T-helper 2 cell treated with Interferon-gamma antibody and Interleukin-4, amounts not matched to agents 5 μg/mL and 100 μg/mL, for 36 hours (primary cell): ENCODE measurements at places on chromosomes 1 and 21.

DNA sequence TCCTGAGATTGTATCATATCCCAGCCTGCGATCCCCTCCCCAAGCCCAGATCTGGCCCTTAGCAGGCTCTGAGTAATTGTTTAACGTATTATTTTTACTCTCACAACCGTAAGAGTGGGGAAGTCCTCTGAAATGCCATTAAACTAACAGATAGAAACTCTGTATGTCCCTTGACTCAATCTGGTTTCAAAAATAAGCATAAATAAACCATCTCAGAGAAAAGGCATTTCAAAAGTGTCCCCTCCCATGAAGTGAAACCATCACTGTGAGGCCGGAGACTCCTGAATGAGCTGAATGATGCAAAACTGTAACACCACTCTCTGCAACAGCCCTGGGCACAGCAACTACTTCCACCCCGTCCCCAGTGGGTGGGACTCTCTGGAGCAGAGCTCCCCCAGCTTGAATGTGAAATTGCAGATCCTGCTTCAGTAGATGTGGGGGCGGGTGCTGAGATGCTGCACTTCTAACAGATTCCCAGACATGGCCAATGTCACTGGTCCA lies 104.1 kb downstream of the SYF2 start:
- H3K4me3 ChIP-seq, result no peak overlapping the region
- H3K36me3 ChIP-seq, result no peaks in the 10 kb centered on the region
- H3K27ac ChIP-seq, result no peak overlapping the region
- DNase-seq, result no peak

- no peaks in the 10 kb centered on the region for H3K4me1 ChIP-seq
- peaks cover 29% of the 10 kb centered on the region for H3K27me3 ChIP-seq
- H3K4me3 ChIP-seq, result no peak overlapping the region
- H3K36me3 ChIP-seq, result no peaks in the 10 kb centered on the region
- DNase-seq, result no peak
Measured at GRCh38 chr1:167146903-167147539, 53.1 kb downstream of the STYXL2 start.

GRCh38 chr1:5571438-5571837 lies 420.8 kb downstream of the NPHP4 start:
- H3K27me3 ChIP-seq, result no peaks in the 10 kb centered on the region
- H3K36me3 ChIP-seq, result peaks cover 2% of the 10 kb centered on the region
- H3K4me1 ChIP-seq, result no peaks in the 10 kb centered on the region
- DNase-seq, result no peak
- H3K27ac ChIP-seq, result no peak overlapping the region

- no peak overlapping the region for H3K4me3 ChIP-seq
- H3K27ac ChIP-seq, result no peak overlapping the region
- no peaks in the 10 kb centered on the region for H3K4me1 ChIP-seq
- H3K27me3 ChIP-seq, result no peaks in the 10 kb centered on the region
- no peak for DNase-seq
Measured at GRCh38 chr1:4090976-4091660, 191.0 kb upstream of the C1orf174 start.

GRCh38 chr21:36229181-36229580 lies 72.6 kb downstream of the DOP1B start:
- H3K36me3 ChIP-seq, result peaks cover 12% of the 10 kb centered on the region
- H3K4me3 ChIP-seq, result no peak overlapping the region
- H3K27ac ChIP-seq, result no peak overlapping the region
- DNase-seq, result no peak
- no peaks in the 10 kb centered on the region for H3K27me3 ChIP-seq
